ENCODE measurements at places on chromosomes 1 and 21.

- no peak overlapping the region for H3K4me3 ChIP-seq
- H3K36me3 ChIP-seq = no peaks in the 10 kb centered on the region
- H3K27me3 ChIP-seq = peaks cover 5% of the 10 kb centered on the region
- H3K27ac ChIP-seq = no peak overlapping the region
- no peak for DNase-seq
These were observed 84.8 kb downstream of the KCTD3 start for GRCh38 chr1:215651867-215652266.

DNA sequence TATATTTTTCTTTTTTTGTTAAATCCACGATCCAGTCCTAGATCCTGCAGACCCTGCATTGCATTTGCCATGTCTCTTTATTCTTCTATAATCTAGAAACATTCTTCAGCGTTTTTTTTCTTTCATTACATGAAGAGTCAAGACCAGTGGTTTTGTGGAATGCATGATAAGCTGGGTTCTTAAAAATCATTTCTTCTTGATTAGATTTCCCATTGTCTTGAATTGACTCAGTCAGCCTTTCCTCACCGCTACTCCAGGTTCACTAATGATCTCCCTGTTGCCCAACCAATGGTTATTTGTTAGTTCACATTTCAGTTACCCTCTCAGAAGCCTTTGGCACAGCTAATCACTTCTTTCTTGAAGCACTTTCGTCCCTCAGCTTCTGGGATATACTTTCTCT is 25.2 kb downstream of the CHD1L start:
- H3K27me3 ChIP-seq = no peaks in the 10 kb centered on the region
- peaks cover 43% of the 10 kb centered on the region for H3K36me3 ChIP-seq
- no peaks in the 10 kb centered on the region for H3K4me1 ChIP-seq
- H3K27ac ChIP-seq = no peak overlapping the region
- DNase-seq = no peak
- no peak overlapping the region for H3K4me3 ChIP-seq

- H3K36me3 ChIP-seq = no peaks in the 10 kb centered on the region
- no peak overlapping the region for H3K27ac ChIP-seq
- H3K4me1 ChIP-seq = no peaks in the 10 kb centered on the region
- no peak overlapping the region for H3K4me3 ChIP-seq
- H3K27me3 ChIP-seq = no peaks in the 10 kb centered on the region
These were observed 40.9 kb upstream of the ZP4 start for GRCh38 chr1:237931581-237931980.

DNA sequence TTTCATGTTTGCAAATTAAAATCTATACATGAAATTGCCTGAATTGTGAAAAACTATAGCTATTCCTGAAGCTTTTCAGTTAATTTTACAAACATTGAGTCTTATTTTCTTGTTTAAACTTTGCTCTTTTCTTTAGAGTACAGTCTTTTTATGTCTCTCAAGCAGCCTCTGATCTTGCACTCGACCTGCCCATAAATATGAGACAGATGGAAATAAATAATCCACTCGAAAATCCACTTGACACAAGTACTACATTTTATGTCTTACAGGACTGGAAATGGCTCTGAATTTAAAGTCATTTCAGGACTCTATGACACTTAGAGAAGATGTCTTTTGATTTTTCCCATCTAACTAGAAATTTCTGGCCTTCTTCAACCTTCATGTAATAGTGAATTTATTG is 283.8 kb downstream of the USP25 start:
- no peaks in the 10 kb centered on the region for H3K4me1 ChIP-seq
- no peaks in the 10 kb centered on the region for H3K27me3 ChIP-seq
- H3K27ac ChIP-seq = no peak overlapping the region
- H3K36me3 ChIP-seq = no peaks in the 10 kb centered on the region
- H3K4me3 ChIP-seq = no peak overlapping the region
- no peak for DNase-seq

DNA sequence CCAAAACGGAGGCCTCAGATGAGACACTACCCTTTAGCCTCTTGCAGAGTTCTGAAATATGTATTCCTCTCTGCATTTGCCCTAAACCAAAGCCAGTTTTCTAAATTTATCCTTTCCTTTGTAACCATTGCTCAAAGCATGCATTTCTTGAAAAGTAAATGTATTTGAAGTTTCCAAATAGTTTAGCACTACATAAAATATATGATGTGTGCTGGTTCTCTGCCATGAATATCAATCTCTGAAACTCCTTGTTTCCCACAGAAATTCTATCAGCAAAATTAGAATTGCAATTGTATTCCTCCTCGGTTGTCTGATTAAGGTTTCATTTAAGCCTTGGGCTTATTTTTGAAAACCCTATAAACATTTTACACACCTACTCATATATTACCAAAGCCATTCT is 137.1 kb upstream of the SYT6 start:
- DNase-seq = no peak
- H3K4me1 ChIP-seq = no peaks in the 10 kb centered on the region
- H3K27me3 ChIP-seq = no peaks in the 10 kb centered on the region
- H3K27ac ChIP-seq = no peak overlapping the region

DNA sequence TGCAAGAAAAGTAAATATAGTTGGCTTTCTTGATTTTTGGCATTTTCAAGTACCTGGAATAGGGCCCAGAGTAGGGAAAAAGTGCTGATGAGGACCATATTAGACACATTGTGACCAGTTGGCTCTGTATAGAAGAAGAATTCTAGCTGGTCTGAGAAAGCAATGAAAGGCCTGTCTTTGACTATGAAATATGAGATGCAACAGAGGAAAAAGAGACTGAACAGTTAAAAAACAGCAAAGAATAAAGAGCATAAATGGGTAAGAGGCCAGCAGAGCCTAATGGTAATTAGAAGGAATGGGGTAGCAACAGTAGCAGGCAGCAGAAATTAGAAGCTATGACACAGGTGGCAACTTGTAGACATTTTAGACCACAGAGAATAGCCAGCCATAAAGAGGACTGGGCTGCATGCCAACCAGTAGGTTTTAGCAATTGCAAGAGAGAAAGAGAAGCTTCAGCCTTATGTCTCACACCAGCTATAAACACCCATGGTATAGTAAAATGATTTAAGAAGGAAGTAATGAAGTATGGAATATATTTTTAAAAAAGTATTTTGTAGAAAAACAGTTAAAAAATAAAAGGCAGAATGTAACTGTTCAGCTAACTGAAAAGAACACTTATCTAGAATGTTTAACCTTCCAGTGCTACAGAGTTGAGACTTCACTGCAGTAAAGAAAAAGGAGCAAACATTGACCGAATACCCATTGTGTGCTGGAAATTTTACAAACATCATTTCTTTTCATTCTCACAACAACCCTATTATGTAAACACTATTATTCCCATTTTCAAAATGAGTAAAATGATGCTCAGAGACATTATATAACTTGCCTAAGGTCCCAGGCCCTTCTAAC is 114.1 kb downstream of the LHX4 start:
- H3K4me3 ChIP-seq = no peak overlapping the region
- no peak for DNase-seq
- H3K27me3 ChIP-seq = no peaks in the 10 kb centered on the region
- peaks cover 29% of the 10 kb centered on the region for H3K36me3 ChIP-seq
- H3K27ac ChIP-seq = no peak overlapping the region

- no peaks in the 10 kb centered on the region for H3K4me1 ChIP-seq
- H3K4me3 ChIP-seq = no peak overlapping the region
- H3K27ac ChIP-seq = no peak overlapping the region
- H3K27me3 ChIP-seq = peaks cover 10% of the 10 kb centered on the region
These were observed 475.4 kb upstream of the NR5A2 start for GRCh38 chr1:199551967-199552565.

Measured in activated naive CD4-positive, alpha-beta T cell treated with anti-CD3 and anti-CD28 coated beads for 36 hours (primary cell).